K562 (cell line): ENCODE measurements at places on chromosomes 11 and 22.

DNA sequence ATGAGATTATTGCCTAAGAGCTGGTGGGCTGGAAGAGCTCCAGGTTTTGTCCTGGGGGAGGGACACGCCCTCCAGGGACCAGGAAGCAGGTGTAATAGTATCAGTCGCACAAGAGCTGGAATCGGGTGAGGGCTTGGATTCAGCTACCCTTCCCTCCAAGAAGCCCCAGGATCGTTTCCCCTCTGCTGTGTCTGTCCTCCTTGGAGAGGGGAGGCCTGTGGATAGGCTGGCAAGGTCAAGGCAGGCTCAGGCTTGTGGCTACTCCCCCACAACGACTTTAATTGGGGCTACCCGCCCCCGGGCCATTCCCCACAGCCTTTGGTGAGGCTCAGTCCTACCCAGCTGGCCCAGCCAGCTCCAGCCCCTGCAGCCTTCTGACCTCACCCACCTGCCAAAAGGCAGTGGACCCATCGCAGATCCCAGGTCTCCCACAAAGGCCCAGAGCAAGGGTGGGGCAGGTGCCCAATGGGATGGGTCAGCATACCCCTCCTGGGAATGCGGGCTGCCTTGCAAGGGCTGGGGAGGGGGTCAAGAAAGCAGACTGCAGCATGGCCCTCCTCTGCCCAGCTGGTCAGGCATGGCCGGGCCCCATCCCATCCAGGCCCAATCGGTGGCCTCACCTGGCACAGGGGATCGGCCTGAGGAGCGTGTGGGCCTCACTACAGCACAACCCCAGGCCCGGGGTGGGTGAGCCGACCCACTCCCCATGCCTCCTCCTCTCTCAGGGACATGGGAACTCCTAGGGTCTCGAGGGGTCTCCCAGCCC lies 1.0 kb downstream of the CTSD start:
- peak; percentile 65 for DNase-seq

- DNase-seq: no peak
Measured at GRCh38 chr11:114165326-114166230, 106.1 kb downstream of the ZBTB16 start.

- no peak for DNase-seq
Measured at GRCh38 chr11:72824811-72825505, 10.7 kb downstream of the ATG16L2 start.

GRCh38 chr22:24433828-24434470 lies 6.5 kb downstream of the ADORA2A start:
- DNase-seq: no peak

GRCh38 chr22:42769574-42770447 lies 49.1 kb upstream of the A4GALT start:
- peak; percentile 44 for DNase-seq

DNA sequence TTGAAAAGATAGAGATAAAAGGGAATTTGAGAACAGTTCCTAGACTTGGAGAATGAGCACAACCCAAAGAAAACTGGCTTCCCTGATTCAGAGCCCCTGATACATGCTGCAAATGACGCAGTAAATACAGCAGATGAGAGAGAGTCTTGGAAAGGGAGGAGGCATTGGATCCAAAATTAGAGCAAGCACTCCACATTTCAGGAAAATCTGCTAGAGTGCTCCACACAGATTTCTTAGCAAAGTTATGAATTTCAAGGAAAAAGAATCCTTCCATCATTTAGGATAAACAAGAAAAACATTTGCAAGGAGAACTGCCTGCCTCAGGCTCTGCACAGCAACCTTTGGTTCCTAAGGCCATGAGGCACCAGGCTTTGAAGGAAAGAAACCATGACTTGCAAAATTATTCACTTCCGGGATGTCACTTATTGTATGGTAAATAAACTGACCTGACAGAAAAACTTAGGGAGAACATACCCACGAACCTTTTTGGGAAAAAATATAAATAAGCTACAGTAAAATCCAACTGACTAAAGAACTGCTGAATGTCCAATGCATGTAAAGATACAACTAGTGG lies 89.8 kb upstream of the RTL6 start:
- DNase-seq: no peak

- no peak for DNase-seq
Measured at GRCh38 chr11:123408619-123409455, 21.2 kb upstream of the GRAMD1B start.

GRCh38 chr11:77287615-77288273 lies 13.7 kb downstream of the GDPD4 start:
- DNase-seq: no peak

DNA sequence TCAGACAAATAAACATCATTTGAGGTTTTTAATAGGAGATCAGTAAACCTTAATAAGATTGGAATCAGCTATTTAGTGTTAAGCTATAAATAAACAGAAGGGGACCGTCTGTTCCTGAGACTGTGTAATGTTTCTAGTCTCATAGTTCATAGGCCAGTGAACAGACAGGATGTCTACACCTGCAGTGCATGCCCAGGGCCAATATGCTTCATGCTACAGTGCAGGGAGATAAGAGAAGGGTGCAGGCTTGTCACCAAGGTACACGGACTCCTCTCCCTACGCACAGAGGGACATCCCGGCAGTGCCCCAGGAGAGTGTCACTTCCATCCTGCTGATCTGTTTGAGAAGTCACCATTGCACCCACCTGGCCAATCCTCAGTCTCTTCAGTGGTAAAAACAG lies 148.6 kb downstream of the OPCML start:
- no peak for DNase-seq

DNA sequence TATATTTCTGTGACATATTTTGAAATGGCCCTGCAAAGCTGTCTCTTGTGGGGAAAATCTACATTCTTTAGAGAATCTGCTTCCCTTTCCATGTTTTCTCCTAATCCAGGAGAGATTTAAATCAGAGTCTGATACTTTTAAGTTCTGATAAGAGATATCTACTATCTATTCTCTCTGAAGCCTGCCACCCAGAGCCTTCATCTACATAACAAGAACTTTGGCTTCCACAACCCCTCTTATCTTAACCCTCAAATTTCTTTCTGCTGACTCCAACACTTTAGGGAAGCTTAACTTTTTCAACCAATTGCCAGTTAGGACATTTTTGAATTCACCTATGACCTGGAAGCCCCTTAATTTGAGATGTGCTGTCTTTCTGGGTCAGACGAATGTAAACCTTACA lies 965.2 kb downstream of the TBC1D22A start:
- no peak for DNase-seq

DNA sequence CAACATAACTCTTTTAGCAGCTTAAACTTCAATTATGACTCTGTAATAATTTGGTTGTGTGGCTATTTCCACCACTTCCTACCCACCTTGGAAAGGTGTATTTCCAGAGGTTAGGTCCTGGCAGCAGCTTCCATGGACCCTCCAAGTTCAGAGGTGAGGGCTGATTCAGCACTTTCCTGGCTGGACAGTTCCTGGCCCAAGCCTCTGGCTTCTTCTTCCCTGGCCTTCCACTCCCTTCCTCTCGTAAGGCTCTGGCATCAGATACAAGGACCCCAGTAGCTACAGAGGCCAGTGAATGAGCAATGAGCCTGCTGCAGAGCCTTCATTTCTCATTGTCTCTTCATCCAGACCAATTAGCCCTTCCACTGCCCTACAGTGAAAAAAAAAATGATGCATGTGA lies 98.1 kb upstream of the KIRREL3 start:
- no peak for DNase-seq

GRCh38 chr11:12860827-12861226 lies 148.3 kb upstream of the RASSF10 start:
- no peak for DNase-seq

- DNase-seq: no peak
Measured at GRCh38 chr22:26939466-26939865, 282.1 kb downstream of the MIAT start.

DNA sequence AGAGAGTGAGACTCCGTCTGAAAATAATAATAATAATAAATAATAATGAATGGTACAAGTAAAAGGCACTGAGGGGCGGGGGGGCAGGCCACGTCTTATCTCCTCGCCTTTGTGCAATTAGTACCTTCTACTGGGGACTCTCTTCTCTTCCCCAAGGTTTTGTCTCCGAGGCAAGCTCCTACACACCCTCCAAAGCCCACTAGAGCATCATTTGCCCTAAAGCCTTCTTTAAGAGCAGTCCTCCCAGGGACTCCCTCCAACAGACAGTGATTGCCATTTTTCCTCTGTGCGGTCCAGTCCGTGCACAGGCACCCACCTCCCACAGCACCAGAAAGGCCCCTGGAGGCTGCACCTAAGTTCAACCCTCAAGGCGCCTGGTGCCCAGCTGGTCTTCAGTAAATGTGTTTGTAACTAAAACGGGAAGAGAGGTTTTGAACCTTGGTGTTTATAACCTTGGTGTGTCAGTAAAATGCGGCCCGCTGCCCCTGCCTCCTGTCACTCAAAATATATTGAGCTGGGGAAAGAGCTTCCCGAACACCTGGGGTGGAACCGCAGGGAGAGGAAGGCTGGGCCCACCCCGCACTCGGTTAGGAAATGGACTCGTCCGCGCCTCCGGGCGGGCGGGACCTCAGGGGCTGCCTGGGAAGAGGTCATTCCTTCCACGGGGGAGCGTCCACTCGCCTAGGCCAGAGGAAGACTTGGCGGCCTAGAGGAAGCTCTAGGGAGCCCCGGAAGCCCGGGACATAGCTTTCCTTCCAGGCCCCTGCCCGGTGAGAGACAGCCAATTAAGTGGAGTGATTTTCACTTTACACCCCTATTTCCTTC lies 4.7 kb upstream of the KDELR3 start:
- DNase-seq: peak; percentile 77

DNA sequence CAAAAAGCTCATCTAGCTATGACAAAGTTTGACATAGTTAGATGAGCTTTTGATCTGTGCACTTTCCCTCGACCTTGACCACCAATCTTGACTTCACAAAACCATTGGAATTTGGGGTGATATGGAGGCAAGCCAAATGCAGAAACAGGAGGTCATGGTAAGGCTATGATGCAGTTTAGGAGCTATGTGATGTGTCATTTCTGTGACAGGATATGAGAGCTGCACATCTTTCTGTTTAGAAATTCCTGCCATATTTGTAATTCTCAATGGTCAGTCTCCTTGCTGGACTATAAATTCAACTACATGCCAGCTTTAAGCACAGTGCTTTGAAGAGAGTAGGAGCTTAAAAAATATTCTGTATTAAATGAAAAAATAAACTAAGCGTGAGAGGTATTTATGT lies 12.9 kb downstream of the OR51B6 start:
- no peak for DNase-seq

GRCh38 chr11:80330264-80330663 lies 889.4 kb upstream of the TENM4 start:
- DNase-seq: no peak

GRCh38 chr11:9941991-9942390 lies 278.1 kb downstream of the SWAP70 start:
- DNase-seq: no peak

- DNase-seq: no peak
Measured at GRCh38 chr11:124899383-124900145, 1.9 kb upstream of the ROBO4 start.

GRCh38 chr11:134853992-134854991 lies 442.2 kb upstream of the B3GAT1 start:
- no peak for DNase-seq

DNA sequence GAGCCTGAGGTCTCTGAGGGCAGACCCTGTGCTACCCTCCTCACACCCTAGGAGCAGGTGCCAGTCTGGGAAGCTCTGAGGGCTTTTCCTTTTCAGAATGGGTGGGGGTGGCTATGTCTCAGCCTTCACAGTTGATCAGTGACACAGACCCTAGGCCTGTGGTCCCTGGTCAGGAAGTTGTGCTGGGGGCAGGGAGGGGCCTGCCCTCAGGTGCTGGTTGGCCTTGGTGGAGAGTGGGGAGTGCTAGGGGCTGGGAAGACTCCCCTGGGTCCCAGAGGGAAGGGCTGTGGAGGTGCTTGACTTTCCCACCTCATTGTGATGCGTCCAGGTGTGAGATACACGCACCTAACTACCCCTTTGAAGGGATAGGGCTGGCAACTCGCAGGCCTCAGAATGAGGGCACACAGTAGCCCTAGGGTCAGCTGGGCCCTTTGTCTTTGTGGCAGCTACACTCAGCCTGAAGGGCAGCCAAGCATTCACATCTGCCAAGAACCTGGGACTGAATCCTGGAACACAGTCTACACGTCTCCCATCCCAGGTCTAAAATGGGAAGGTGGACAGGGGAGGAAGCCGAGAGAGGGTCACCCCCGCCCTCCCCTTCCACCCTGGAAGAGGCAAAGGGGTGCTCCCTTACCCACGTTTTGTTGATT lies 31.2 kb upstream of the ATXN10 start:
- DNase-seq: no peak

DNA sequence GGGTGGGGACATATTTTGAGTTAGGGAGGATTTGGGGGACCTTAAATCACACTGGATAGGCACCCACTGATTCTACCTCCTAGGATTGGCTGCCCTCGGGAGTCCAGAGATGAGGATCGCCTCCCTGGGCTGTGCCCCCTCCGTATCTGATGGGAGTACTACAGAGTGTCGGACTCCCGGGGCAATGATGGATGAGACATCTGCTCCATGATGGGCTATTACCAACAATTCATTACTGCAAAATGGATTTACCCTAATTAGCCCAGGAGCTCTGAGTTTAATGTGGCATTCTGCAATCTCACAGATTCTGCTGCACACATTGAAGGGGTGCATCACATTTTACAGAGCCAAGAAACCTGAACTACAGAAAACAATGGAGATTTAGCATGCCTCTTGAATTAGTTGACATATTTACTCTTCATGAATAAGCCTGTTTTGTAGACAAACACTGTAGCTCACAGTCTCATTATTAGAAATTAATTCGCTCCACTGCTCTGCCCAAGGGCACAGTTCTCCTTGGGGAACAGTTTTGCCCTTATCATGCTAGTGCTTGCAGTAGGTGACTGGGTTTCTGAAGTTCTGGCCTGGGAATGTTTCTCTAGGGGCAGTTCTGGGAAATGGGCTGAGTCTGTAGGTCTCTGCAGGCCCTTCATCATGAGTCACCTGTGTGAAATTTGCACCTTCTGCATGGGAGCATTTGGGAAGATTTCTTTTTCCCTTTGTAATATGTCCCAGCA lies 217.1 kb upstream of the PLET1 start:
- DNase-seq: no peak
